A549 treated with RU486 at 1 μM for 4 hours (cell line): ENCODE measurements at places on chromosomes 3 and 15. TPM values are rescaled to one million over a fixed set of nuclear protein-coding genes. Genes with fewer than 3 reads are reported as not detected.

The ENTPD3 gene
- total RNA-seq, result 0.11 TPM in 1 of 5 replicates, not detected in the others

The HYKK gene
- total RNA-seq, result 6.2 to 7.9 TPM (median 6.7 TPM) in 5 replicates

The SI gene
- not detected in 5 replicates for total RNA-seq

The ZIC1 gene
- 0.07 to 0.10 TPM in 2 of 5 replicates, not detected in the others for total RNA-seq

The GOLGA6L4 gene
- total RNA-seq, result 0.25 to 1.1 TPM (median 0.81 TPM) in 5 replicates

The ASB14 gene
- total RNA-seq, result not detected in 5 replicates
